ENCODE measurements at places on chromosomes 16 and 17. TPM values are rescaled to one million over a fixed set of nuclear protein-coding genes. Genes with fewer than 3 reads are reported as not detected.

DNA sequence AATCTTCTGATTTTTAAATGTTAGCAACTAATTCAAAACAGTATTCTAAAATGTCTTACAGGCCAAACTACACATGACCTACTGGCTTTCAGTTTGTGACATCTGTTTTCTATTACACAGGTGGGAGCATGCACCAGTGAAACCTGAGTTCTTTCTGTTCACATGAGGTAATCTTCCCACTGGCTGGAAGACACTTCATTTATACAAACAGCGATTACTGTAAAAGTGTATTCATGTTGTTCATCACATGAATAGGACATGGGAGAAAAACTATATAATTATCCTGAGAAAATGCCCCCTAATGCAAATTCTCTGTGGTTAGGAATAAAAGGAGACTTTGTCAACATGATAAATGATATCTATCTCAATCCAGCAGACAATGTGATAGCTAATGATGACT lies 11.1 kb upstream of the PIK3R5 start:
- DNase-seq, result no peak

DNA sequence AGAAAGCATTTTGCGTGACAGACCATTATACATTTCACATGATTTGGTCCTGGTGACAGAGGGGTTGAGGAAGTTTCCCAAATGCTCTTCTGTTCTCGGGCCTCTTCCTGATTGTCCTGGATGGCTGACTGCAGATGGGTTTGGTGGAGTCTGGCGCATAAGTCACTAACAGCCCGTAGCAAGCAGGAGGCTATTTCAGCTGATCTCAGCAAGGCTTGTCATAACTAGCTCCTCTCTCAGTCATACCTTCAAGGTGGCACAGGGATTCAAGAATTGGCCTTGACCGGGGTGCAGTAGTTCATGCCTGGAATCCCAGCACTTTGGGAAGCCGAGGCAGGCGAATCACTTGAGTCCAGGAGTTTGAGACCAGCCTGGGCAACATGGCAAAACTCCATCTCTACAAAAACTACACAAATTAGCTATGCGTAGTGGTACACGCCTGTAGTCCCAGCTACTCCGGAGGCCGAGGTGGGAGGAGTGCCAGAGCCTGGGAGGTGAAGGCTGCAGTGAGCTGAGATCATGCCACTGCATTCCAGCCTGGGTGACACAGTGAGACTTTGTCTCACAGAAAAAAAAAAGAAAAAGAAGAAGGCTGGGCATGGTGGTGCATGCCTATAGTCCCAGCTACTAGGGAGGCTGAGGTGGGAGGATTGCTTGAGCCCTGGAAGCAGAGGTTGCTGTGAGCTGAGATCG lies 68.9 kb upstream of the HAS3 start:
- no peak for DNase-seq

GRCh38 chr17:73198201-73198929 lies 5.5 kb downstream of the COG1 start:
- DNase-seq, result no peak

DNA sequence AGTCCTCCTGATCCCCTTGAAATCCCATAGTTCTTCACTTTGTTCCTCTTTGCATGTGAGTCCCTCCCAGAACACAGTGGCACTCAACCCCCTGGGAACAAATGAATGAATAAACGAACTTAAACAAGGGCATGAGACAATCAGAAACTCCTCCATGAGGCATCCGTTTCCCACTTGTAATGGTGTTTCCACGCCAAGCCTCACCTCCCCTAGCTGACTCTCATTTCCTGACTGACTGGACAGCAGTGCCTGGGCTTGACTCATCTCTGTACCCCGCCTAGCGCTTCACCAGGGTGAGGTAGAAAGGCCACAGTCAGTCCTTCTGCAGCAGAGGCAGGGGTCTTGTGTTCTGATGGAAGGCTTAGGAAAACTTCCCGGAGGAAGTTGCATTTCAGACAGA lies 14.2 kb downstream of the KIF1C start:
- DNase-seq, result peak; percentile 80

- no peak for DNase-seq
Observed at GRCh38 chr16:55505333-55506015, 3.4 kb upstream of the LPCAT2 start.

- no peak for DNase-seq
Observed at GRCh38 chr16:73891129-73891542, 405.5 kb upstream of the PSMD7 start.

- DNase-seq, result no peak
Observed at GRCh38 chr16:8819411-8820034, 21.9 kb downstream of the PMM2 start.

DNA sequence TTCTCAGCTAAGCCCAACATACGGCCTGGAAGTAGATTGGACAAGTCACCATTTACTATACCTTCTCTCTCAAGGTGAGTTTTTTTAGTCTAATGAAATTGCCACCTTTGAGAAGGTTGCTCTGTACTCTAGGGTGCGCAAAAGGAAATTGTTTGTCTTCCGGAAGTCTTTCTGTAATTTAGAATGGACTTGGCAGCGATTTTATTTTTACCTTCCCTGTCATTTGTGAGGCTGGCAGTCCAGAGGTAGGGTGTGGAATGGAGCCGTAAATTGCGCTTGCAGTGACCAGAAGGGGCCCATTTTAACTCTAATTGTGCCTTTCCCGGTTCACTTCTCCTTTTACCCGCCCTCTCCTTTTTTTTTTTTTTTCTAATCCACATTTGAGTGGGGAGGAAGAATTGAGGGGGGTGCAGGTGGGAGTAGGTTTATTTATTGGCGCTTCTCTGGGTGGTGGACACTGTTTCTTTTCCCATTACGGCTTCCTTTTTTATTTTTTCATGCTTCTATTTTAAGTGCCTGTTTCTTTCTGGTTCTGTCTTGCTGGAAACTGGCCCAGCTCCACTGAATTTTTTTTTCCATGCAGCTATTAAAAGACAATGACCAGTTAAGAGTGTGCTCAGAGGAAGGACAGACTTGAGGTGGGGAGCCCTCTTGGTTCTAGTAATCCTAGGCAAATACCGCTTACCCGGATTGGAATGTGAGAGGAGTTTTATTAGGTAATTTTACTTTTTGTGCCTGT lies 89.7 kb upstream of the CLEC18A start:
- no peak for DNase-seq

- no peak for DNase-seq
Observed at GRCh38 chr17:72974605-72975232, 117.8 kb downstream of the SLC39A11 start.

DNA sequence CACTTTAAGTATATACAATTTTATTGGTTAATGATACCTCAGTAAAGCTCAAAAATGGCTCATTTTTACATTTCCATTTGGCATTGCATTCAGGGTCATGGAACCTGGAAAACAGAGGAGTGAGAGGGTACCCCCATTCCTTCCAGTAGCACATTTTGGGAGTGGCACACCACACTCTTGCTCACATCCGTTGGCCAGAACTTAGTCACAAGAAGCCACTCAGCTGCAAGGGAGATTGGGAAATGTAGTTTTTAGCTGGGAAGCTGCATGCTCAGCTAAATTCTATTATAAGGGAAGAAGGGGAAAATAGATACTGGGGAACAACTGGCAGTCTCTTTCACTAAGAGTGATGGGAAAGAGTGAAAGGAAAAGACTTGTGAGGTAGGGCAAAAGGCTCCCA lies 102.5 kb upstream of the TMEM97 start:
- DNase-seq, result no peak

- DNase-seq, result no peak
Observed at GRCh38 chr17:57485566-57485865, 229.2 kb downstream of the MSI2 start.

DNA sequence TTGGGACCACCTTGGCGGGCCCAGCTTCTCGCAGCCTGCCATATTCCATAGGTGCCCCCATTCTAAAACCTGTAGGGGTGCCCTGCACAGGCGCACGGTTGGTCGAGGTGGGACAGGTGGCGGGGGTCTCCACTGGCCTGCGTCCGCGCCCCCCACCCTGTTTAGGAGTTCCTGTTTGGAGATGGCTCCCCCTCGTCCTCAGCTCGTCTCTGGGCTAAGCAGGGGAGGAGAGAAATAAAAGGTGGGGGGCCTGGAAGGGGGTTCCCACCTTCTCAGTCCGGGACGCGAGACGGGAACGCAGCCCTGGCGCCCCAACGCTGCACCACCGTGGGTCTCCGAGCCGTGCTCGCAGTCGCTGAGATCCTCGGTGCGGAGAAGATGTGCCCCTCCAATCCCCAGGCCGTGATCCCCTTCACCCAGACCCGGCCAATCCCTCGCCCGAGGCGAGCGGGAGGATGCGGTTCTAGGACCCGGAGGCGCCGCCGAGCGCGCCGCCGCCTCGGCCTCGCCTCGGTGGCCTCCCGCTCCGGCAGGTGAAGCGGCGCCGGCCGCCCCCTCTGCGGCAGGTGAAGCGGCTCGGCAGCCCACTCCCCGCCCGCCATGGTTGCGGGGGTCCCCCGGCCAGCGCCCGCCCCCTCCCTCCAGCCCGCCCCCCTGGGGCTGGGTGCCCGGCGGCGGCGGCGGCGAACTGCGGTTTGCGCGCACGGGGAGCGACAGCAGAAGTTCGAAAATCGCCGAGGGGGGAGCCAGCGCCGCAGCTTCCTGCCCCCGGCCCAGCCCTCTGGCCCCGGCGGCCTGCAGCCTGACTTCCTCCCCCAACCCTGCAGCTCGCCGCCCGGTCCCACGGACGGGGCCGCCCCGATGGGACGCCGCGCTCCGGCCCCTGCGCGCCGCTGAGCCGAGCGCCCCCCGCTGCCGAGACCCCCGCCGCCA lies at the start of gene FMNL1:
Gene FMNL1, plus strand, starts transcription at position 805 of the 933 bp plus-strand sequence. CDS start 240 bp downstream, outside the sequence.
- DNase-seq, result peak; percentile 85

GRCh38 chr17:78715000-78715771 lies 66.9 kb downstream of the CYTH1 start:
- no peak for DNase-seq

DNA sequence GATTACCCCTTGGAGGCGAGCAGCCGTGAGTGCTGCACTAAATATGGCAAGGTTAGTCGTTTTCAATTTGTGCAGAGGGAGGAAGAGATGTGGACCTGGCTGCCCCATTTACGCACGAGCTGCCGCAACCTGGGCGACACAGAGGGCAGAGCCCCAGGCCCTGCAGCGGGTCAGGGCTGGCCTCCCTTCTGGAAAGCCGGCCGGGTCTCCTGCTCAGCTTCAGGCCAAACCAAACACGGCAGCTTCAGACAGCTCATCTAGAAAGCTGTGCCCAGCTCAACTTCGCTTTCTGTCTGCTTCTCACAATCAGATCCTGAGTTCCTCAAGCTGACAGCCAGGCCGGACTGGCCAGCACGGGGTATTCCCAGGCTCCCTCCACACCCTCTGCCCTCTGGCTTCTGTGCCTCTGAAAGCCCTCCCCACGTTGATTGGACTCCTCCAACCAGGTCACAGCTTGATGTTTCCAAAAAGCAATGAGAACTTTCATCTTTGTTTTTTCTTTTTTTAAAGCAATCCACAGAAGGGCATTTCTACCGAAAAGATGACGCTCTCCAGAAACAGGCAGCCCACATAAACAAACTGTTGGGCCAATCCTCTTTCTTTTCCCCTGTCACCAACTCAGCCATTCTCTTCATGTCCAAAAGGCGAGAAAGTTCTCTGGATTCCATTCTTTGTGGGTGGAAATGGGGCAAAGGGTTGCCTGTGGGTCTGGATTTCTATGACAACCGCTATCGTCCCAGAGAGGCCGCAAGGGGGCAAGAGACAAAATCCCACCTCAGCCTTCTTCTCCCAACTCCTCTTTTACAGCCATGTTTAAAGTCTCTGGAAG lies 189.0 kb downstream of the ZFHX3 start:
- DNase-seq, result no peak

GRCh38 chr17:20948984-20949777 lies 93.6 kb downstream of the USP22 start:
- DNase-seq, result no peak

- DNase-seq, result no peak
Observed at GRCh38 chr16:56961386-56961785, 364 bp upstream of the CETP start.

DNA sequence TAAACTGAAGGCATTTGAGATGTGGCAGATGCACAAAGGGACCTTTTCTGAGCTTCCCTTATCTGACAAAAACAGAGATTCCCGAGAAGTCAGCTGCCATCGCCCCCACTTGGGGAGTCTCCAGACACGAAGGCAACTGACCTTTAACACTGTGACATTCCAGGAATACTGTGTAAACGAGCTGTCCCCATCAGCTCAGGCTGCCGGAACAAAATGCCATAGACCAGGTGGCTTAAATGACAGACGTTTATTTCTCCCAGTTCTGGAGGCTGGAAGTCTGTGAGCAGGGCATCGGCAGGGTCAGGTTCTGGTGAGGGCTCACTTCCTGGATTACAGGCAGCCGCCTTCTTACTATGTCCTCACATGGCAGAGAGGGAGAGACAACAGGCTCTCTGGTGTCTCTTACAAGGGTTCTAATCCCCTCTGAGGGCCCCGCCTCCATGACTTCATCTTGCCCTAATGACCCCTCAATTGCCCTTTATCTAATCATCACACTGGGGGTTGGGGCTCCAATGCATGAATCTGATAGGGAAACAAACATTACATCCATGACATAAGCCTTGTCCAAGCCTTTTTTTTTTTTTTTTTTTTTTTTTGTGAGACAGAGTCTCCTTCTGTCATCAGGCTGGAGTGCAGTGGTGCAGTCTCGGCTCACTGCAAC lies 178.5 kb upstream of the RPL38 start:
- DNase-seq, result no peak

DNA sequence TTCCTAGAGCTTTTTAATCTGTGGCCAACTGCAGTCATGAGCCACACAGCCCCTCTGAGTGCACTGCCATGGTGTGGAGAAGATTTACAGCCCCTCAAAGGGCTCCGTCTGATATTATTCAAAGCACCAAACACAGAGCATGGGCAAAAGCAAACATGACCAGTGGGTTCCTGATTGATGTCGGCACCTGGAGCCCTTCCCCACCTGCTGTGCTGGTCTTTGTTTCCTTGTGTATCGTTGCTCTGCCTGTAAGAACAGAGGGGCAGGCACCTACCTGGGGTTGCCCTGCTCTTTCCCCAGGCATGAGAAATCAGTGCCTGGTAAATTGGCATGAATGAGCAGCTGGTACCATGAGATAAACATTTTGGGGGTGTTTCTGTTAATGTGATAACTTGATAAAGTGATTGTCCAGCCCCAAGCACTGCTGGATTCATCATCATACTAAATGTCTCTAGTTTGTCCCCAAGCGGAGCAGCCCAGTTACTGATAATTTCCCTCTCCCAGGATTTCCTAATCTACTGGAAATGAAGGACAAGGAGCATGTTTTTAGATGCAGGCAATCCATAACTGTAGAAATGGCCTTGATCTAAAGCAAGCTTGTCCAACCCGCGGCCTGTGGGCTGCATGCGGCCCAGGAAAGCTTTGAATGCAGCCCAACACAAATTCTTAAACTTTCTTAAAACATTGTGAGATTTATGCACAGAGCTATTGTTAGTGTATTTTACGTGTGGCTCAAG lies 5.0 kb upstream of the SPIRE2 start:
- no peak for DNase-seq

Gene NETO2
- total RNA-seq, result 8.6 TPM

Gene CFAP97D1
- not detected for total RNA-seq

Gene MSLN
- not detected for total RNA-seq

Gene RNF222
- 0.20 TPM for total RNA-seq

Gene OSGIN1
- total RNA-seq, result 0.93 TPM

Gene PPP1R27
- total RNA-seq, result not detected

Gene CDH3
- total RNA-seq, result not detected

Gene GH1
- not detected for total RNA-seq

Gene MYOCD
- not detected for total RNA-seq

Gene EVI2A
- total RNA-seq, result 45.9 TPM

Gene ADAM11
- 0.50 TPM for total RNA-seq

Gene MEFV
- total RNA-seq, result 0.07 TPM

Gene RBFOX1
- total RNA-seq, result not detected

Gene SLC47A1
- not detected for total RNA-seq

Gene DHRS7C
- not detected for total RNA-seq
